ENCODE measurements at places on chromosomes 5 and 9.

DNA sequence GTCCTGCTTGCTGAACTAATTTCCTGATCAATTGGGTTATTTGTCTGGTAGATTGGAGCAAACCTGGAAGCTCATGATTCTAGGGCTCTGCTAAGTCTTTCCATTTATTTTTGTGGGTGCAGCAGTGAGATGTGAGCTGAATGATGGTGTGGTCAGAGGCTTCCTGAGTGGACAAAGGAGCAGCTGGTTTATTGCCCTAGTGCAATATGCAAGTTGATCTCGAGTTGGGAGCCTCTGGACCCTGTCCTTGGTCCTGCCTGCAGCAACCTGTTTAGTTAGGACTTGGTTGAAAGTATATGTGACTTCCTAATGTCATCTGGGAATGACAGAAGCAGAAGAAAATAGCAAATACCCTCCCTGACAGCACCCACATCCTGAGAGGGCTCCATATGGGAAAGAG is 4.2 kb upstream of the UNC5A start:
- no peak for DNase-seq

DNA sequence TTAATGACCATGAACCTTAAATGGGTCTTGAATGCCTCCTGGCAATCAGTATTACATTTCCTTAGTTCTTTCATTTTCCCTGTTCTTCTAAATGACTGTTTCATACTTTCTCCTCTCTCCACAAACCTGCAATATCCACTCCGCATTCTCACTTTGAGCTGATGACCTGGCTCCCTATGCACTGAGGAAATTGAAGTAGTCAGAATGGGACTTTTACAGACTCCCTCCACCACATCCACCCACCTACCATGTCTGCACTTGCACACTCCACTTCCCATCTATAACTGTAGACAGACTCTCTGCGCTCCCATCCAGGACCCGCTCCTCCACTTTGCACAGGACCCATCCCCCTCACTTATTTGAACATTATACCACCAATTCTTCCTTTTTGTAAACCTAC is 36.2 kb upstream of the GZMA start:
- DNase-seq: no peak

- peak; percentile 9 for DNase-seq
Observed at GRCh38 chr9:114003758-114004157, 74.3 kb downstream of the AMBP start.

DNA sequence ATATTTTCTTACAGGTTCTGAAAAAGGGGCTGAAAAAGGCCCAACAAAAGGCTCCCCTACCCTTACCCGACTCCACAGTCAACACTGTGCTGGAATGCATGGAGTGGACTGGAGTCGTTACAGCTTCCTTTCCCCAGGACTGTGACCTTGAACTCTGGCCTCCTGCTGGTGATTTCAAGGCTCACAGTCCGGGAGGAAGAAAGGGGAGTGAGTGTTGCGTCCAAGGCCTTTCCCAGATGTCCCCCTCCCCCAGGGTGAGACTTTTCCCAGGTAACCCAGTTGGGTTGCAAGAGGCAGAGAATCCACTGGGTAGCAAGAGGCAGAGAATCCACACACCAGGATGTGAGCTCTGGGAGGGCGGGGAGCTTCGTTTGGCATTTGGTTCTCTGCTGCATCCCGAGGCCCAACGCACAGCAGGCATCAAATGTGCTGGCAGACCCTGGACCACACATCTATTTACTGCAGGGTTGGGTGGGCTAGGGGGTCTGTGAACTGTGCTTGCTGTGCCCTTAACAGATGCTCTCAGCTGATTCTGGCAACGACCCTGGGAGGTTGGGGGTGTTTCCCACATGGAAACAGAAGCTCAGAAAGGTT is 37.5 kb downstream of the FABP6 start:
- DNase-seq: no peak

DNA sequence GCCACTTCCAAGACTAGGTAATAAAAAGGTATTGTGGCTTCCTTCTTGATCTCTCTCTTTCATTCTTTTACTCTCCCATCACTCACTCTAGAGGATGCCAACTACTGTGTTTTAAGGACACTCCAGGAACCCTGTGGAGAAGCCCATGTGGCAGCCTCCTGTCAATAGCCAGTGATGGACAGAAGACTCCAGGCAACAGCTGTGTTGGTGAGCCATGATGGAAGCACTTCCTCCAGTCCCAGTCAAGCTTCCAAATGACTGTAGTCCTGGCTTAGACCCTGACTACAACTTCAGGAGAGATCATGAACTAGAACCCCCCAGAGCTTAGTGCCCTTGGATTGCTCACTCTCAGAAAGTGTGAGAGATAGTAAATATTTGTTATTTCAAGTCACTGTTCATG is 123.9 kb downstream of the PPP2R2B start:
- DNase-seq: no peak

GRCh38 chr5:116865651-116866050 is 291.0 kb upstream of the SEMA6A start:
- no peak for DNase-seq

GRCh38 chr5:115028557-115028956 is 141.2 kb downstream of the TRIM36 start:
- no peak for DNase-seq

DNA sequence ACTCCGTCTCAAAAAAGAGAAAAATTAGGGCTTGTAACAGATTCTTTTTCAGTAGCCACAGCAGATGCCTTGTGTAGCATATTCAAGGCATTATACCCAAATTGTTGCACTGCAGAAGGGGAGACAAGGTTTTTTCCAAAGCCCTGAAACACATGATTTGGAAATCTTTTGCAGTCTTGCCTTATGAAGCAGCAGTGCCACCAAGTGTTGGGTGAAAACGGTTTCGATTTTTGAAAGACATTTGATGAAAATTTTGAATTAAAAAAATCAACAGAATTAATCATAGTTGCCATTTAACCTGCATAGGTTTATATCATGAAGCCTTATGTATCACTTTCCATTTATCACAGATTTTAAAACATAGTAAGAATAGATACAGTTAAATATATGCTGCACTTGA is 479.5 kb downstream of the TAF11L14 start:
- no peak for DNase-seq

DNA sequence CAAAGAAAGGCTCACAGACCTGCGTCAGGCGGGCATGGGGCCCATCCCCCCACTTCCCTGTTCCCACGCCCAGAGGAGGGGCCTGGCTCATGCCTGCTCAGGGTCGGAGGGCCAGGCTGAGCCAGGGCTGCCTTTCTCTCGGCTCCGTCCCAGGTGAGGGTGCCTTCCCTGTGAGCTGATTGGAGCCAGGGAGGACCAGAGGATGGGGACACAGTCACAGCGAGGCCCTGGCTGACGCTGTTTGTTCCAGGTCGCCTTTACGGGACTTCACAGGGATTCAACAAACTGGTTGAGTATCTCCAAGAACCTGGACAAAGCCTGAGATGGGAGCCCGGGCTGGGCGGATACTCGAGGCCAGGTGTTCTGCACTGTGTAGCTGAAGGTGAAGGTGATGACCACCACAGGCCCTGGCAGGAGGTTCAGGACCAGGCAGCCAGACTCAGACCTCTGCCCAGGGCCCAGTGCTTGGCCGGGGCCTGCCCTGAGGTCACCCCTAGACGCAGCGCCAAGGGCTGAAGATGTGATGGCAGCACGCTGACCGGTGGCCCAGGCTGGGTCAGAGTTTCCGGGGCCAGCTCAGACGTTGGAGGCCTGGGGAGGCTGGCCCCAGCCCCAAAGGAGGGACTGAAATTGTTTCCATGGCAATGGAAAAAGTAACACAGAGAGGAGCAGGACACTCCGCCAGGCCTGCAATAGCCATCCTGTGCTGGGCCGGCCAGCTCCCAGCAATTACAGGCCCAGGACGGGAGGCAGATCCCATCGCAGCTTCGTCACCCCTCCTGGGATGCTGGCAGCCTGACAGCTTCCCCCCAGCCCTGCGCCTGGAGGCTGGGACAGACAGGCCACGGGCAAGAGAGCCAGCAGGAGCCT is 65.3 kb upstream of the ADAMTS2 start:
- no peak for DNase-seq

DNA sequence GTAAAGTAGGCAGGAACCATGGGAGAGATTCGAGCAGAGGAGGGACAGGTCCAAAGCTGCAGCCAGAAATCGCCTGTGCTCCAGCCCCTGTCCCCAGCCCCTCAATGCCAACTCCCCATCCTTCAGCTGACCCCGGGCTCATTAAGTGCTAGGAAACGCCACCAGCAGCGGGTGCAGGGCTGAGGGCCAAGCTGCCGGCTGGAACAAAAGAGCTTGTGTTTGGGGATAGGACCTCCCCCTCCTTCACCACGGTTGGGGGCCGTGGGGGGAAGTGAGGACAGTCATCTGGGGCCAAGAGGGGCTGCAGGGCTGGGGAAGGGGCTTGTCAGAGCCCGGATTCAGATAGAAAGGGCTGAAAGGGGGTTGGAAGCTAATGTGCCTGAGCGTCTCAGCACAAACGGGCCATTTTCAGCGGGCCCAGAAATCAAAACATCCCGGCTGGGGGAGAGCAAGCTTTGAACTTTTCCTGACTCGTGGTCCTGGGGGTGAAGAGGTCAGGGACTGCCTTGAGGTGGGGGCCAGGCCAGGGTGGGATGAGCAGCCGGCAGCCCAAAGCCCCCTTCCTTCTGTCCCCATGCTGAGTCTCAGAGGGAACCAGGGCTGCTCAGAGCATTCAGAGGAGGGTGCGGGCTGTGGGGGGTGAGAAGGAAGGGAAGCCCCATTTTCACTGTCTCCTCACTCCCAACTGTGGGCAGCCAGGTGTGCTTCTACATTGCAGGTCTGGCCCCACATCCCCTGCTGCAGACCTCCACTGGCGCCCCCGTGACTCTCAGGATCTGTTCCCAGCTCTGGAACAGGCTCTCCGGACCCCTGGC is 69.4 kb upstream of the DAB2IP start:
- no peak for DNase-seq

- no peak for DNase-seq
Observed at GRCh38 chr5:154059039-154059430, 20.3 kb downstream of the MFAP3 start.

DNA sequence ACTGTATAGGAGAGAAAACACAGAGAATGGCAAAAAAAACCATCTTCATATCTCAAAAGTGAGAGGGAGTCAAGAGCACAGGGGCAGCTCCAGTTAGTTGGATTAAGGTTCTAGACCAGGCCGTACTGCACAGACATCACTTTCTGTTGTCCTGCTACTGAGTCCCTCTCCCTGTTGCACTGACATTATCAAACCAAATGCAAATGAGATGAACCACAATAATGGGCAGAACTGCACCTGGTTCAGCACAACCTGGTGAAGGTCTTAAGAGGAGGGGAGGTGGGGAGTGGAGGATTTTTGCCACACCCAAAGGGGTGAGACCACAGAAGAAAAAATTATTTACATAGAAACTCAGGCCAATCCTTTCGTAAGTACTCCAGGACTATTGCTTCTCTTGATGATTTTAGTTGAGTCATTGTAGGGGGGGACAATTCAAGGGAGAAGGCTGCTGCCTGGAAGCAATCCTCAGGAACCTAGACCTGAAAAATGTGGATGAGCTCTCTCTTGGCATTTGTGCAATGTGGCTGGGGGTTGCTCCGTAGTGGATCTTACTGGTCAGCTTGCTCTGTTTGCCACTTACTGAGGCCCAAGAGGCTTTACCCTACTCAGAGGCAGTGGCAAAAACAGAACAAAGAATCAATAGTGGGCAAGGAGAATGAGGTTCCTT is 94.5 kb upstream of the PPP1R2B start:
- no peak for DNase-seq

- no peak for DNase-seq
Observed at GRCh38 chr5:59586841-59587240, 306.7 kb downstream of the PDE4D start.

DNA sequence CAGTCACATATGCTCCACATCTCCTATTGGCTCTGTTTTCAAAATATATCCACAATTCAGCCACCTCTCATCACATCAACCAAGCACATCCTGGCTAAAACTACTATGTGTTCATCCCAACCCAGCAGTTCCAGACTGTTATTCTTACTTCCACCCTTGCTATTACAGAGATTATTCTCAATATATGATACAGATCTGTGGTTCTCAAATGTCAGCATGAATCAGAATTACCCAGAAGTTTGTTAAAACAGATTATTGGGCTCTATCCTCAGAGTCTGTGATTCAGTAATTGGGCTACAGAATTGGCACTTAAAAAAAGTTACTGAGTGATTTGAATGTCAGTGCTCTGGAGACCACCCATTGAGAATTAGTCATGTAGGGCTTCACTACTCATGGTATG is 78.8 kb upstream of the IZUMO3 start:
- no peak for DNase-seq

DNA sequence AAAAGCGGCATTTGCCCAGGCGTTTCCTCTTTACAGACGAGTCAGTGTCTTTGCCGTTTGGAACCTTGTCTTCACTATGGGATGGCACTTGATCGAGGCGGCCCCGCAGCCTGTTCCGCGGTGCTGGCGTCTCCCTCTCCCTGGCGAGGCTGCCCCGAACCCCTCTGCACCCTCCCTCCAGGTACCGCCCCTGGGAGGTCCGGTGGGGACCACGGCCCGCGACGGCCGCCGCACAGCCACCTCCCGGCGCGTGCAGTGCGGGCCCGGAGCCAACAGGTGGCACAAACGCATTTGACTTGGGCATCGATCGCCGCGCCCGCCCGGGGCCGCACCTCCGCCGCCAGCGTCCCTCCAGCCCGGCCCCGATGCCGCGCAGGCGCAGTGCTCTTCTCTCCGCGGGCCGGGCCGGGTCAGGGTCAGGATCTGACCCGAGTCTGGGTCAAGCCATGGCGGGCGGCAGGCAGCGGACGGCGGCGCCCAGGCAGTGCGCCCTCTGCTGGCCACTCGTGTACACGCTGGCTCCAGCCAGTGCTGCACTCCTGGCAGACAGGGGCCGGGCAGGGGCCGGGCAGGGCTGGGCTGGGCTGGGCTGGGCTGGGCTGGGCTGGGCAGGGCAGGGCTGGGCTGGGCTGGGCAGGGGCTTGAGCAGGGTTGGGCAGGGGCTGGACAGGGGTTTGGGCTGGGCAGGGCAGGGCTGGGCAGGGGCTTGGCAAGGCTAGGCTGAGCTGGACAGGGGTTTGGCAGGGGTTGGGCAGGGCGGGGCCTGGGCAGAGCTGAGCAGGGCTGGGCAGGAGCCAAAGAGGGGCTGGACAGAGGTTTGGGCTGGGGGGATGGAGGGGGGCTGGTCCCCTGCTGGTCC is 155.8 kb upstream of the IRX4 start:
- DNase-seq: no peak

- DNase-seq: no peak
Observed at GRCh38 chr5:56985936-56986625, 34.2 kb upstream of the MIER3 start.

Measured in NCI-H1694 treated with DMSO at 0.1 percent for 48 hours (cell line).